ENCODE measurements at places on chromosomes 2 and 18. TPM values are rescaled to one million over a fixed set of nuclear protein-coding genes. Genes with fewer than 3 reads are reported as not detected.

Gene FRZB
- total RNA-seq: 5.1 TPM

Gene LYPD1
- not detected for total RNA-seq

Gene C2orf78
- total RNA-seq: not detected

Gene EDAR
- total RNA-seq: not detected

Gene NCKAP5
- total RNA-seq: 3.3 TPM

Gene HOXD8
- total RNA-seq: 46.2 TPM

Gene CYBRD1
- total RNA-seq: 230 TPM

Gene ANKRD62
- 0.07 TPM for total RNA-seq

Gene HOXD3
- 14.7 TPM for total RNA-seq
